ENCODE measurements at places on chromosomes 7 and 10.

- no peak overlapping the region for H3K27ac ChIP-seq
- H3K36me3 ChIP-seq = no peaks in the 10 kb centered on the region
- peaks cover 15% of the 10 kb centered on the region for H3K4me1 ChIP-seq
- H3K4me3 ChIP-seq = no peak overlapping the region
Measured at GRCh38 chr10:21326594-21327288, 198.7 kb downstream of the SKIDA1 start.

- DNase-seq = no peak
- H3K36me3 ChIP-seq = no peaks in the 10 kb centered on the region
- H3K4me1 ChIP-seq = no peaks in the 10 kb centered on the region
- H3K4me3 ChIP-seq = no peak overlapping the region
- H3K27ac ChIP-seq = no peak overlapping the region
Measured at GRCh38 chr10:48683868-48684267, 805 bp upstream of the WDFY4 start.

DNA sequence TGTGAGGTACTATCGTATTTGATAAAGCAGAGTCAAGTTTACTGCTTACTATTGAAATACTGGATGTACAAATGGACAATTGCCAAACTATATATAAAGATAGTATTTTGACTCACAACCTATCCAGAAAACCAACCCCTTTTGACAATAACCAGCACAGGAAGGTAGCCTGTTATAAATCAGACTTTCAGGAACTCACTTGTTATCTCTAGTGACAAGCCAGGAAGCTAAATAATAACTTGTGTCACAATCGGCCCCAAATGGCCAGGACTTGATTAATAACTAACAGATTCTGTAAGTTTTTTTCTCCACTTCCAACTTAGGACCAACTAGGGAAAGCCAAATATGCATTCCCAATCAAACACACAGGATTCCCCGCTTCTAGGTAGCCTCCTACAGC, 38.8 kb upstream of the SLC35G1 start:
- H3K36me3 ChIP-seq = no peaks in the 10 kb centered on the region
- H3K27me3 ChIP-seq = peaks cover 4% of the 10 kb centered on the region
- H3K4me1 ChIP-seq = peaks cover 7% of the 10 kb centered on the region
- no peak overlapping the region for H3K4me3 ChIP-seq

DNA sequence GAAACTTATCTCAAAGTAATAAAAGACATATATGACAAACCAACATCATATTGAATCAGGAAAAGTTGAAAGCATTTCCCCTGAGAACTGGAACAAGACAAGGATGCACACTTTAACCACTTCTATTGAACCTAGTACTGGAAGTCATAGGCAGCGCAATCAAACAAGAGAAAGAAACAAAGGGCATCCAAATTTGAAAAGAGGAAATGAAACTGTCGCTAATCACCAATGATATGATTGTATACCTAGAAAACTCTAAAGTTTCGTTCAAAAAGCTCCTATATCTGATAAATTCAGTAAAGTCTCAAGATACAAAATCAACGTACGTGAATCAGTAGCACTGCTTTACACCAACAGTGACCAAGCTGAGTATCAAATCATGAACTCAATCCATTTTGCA, 137.7 kb upstream of the TEX47 start:
- H3K4me1 ChIP-seq = no peaks in the 10 kb centered on the region
- H3K27ac ChIP-seq = no peak overlapping the region
- H3K4me3 ChIP-seq = no peak overlapping the region
- DNase-seq = no peak
- H3K27me3 ChIP-seq = no peaks in the 10 kb centered on the region
- H3K36me3 ChIP-seq = no peaks in the 10 kb centered on the region

GRCh38 chr7:142405122-142405765, 147.4 kb upstream of the PRSS58 start:
- no peak overlapping the region for H3K4me3 ChIP-seq
- no peaks in the 10 kb centered on the region for H3K27me3 ChIP-seq
- no peaks in the 10 kb centered on the region for H3K36me3 ChIP-seq

DNA sequence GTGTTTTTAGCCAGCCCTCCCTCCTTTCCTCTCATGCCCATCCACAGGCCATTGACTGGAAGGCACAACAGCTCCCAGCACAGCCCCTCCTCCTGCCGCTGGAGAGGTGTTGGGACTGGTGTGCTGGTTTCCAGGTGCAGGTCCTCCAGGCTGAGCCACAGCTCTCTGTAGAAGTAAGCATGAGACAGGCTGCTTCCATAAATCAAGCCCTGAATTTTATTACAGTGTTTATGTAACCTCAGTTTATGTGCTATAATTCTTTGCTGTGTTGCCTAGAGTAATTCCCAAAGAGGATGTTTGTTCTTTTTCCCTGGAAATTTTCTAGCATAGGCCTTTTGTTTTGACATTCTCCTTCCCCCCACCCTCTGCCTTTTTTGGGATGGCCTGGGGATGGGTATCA, 445.8 kb downstream of the AUTS2 start:
- DNase-seq = no peak
- H3K36me3 ChIP-seq = no peaks in the 10 kb centered on the region

All from endothelial cell of umbilical vein (primary cell).